ENCODE measurements at places on chromosomes 4 and X.

GRCh38 chr4:55437823-55438222 lies 42.1 kb downstream of the TMEM165 start:
- no peak overlapping the region for H3K4me3 ChIP-seq
- DNase-seq = no peak
- H3K36me3 ChIP-seq = no peaks in the 10 kb centered on the region
- no peak overlapping the region for H3K27ac ChIP-seq

- H3K27ac ChIP-seq = no peak overlapping the region
- peak overlapping the region; percentile 13 for H3K4me3 ChIP-seq
- no peaks in the 10 kb centered on the region for H3K4me1 ChIP-seq
- no peaks in the 10 kb centered on the region for H3K27me3 ChIP-seq
- no peaks in the 10 kb centered on the region for H3K36me3 ChIP-seq
Observed at GRCh38 chr4:169030562-169030982, 20.5 kb upstream of the CBR4 start.

DNA sequence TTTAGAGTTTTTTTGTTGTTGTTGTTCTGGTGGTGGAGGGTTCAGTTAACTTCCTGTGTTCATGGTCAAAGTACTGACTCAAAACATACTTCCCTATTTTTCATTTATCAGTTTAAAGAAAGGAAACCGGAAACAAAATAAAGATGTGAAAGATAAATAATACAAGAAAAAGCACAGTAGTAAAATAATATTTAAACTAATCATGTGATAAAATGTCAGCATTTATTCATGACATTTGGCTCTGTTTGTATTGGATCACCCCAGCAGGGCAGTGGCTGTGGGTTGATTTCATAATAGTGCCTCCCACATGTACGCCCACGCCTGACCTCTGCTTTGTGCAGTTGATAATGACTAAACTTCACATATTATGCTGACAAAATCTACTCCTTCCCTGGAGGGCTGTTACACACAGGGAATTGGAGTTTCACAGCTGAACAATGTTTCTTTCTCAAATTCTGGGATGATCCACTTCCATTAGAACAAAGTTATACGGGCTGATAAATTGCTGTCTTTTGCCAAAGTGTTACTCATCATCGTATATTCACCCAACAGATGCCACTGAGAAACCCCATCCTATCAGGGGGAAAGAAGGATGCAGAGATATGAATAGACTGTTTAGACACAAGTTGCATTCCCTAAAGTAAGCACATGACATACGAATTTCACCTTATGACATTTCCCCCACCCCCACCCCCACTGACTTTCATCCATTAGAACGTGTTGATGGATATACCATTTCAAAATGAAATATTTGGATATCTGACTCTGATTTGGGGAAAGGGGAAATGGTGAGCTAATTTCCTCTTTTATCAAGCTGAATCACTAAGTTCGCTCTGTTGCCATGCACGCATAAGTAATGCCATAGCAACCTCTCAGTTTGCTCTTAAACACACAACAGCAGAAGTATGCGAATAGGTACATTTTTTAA lies 48.3 kb downstream of the AMELX start:
- no peaks in the 10 kb centered on the region for H3K27me3 ChIP-seq
- H3K4me3 ChIP-seq = no peak overlapping the region
- no peaks in the 10 kb centered on the region for H3K4me1 ChIP-seq
- no peak overlapping the region for H3K27ac ChIP-seq
- DNase-seq = peak; percentile 82

DNA sequence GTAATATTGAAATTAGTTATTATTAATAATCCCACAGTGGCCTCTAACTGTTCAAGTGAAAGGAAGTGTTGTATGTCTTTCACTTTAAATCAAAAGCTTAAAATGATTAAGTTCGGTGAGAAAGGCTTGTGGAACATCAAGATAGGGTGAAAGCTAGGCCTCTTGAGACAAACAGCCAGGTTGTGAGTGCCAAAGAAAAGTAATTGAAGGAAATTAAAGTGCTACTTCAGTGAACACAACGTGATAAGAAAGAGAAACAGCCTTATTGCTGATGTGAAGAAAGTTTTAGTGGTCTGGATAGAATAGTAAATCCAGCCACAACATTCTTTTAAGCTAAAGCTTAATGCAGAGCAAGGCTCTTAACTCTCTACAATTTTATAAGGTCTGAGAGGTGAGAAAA lies 42.6 kb upstream of the IL13RA2 start:
- DNase-seq = no peak
- no peak overlapping the region for H3K4me3 ChIP-seq
- no peak overlapping the region for H3K27ac ChIP-seq
- no peaks in the 10 kb centered on the region for H3K36me3 ChIP-seq

GRCh38 chr4:125891597-125892258 lies 577.0 kb downstream of the FAT4 start:
- no peak overlapping the region for H3K27ac ChIP-seq
- DNase-seq = no peak
- no peaks in the 10 kb centered on the region for H3K4me1 ChIP-seq
- H3K4me3 ChIP-seq = no peak overlapping the region
- no peaks in the 10 kb centered on the region for H3K36me3 ChIP-seq

DNA sequence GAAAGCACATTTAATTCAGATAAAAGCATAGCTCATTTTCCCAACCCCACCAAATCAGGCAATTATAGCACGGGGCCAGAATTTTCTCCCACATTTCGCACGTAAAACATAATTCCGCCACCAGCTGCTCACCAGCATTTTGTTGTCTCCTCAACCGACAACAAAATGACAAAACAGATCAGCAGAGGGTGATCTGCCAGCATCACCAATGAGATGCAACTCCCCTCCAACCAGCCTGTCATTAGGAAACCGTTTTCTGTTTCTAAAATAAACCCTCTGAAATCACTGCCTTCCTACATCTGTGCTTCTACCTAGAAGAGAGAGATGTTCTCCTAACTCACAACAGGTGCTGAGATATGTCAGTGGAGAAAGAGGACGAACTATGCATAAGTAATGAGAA lies 654.8 kb upstream of the CPEB2 start:
- no peak overlapping the region for H3K4me3 ChIP-seq
- H3K27me3 ChIP-seq = no peaks in the 10 kb centered on the region
- no peaks in the 10 kb centered on the region for H3K4me1 ChIP-seq
- DNase-seq = no peak
- no peaks in the 10 kb centered on the region for H3K36me3 ChIP-seq

- H3K27me3 ChIP-seq = no peaks in the 10 kb centered on the region
- no peak overlapping the region for H3K27ac ChIP-seq
- H3K4me3 ChIP-seq = no peak overlapping the region
- H3K4me1 ChIP-seq = no peaks in the 10 kb centered on the region
- no peaks in the 10 kb centered on the region for H3K36me3 ChIP-seq
- no peak for DNase-seq
Observed at GRCh38 chrX:108734426-108734825, 1.9 kb downstream of the IRS4 start.

DNA sequence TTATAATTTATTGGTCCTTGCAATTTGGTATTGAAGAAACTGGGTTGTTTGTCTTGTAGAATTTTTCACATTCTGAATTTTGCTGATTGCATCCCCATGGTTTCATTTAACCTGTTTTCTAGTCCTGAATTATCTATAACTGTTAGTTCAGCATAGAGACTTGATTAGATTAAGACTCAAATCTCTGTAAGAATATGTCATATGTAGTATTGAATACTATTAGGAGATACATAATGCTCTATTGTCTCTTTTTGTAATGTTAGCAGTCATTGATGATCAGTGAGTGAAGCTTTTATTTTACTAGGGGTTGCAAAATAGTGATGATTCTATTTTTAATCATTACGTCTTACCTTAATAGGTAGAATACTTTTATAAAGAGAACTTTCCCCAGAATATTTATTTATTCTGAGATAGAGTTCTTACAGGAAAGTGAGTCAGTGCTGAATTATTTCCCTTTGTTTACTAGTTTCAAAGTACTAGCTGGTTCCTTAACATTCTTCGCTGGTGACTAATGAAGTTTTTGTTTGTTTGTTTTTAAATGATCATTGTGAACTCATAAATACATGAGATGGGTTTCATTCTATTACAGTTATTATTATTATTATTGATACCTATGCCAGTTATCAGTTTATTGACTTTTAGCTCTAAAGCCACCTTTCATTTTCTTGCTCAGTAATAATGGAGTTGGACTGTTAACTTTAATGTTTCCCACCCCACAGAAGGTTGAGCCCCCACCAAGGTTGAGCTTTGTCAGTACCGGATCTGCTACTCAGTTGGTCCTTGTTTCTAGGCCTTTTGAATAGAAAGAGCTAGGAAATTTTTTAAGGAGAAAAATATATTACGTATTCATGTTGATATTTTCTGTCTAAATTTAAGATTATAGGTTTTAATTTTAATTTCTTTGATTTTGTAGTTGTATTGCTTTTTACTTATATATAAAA lies 102.3 kb downstream of the LARP1B start:
- no peaks in the 10 kb centered on the region for H3K4me1 ChIP-seq
- H3K27ac ChIP-seq = no peak overlapping the region
- H3K27me3 ChIP-seq = no peaks in the 10 kb centered on the region
- no peak overlapping the region for H3K4me3 ChIP-seq
- no peaks in the 10 kb centered on the region for H3K36me3 ChIP-seq

GRCh38 chrX:10030570-10030969 lies 63.4 kb downstream of the CLDN34 start:
- H3K27me3 ChIP-seq = no peaks in the 10 kb centered on the region
- H3K27ac ChIP-seq = no peak overlapping the region
- no peak for DNase-seq
- no peaks in the 10 kb centered on the region for H3K4me1 ChIP-seq
